HCEC 1CT (cell line): ENCODE measurements at places on chromosomes 4 and X.

DNA sequence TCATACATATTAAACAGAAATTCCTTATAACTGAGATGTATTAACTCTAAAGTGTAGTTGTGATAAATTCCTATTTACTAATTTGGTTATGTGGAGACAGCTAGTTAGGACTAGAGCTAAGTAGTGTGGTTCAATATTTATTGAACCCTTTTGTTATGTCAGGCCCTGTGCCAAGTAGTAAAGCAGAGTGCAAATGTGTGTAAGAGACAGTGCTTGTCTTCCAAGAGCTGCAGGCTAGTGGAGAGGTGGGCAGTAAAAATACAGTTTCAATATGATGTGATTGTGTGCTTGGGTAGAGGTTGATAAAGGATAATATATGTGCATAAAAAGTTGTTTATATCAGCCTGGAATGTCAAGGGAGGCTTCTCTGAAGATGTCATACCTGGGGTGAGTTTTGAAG lies 80.0 kb downstream of the TBC1D19 start:
- DNase-seq: no peak

GRCh38 chr4:128332081-128332480 lies 44.5 kb upstream of the PGRMC2 start:
- no peak for DNase-seq

GRCh38 chr4:23202712-23203247 lies 510.0 kb downstream of the GBA3 start:
- no peak for DNase-seq

- DNase-seq: no peak
These were observed 36.9 kb upstream of the SH3KBP1 start for GRCh38 chrX:19924285-19924684.

- peak; percentile 15 for DNase-seq
These were observed 37.7 kb upstream of the RAB33B start for GRCh38 chr4:139416073-139416673.

- DNase-seq: no peak
These were observed 29.0 kb downstream of the DDX60L start for GRCh38 chr4:168451331-168451730.

GRCh38 chrX:24424948-24425347 lies 40.1 kb upstream of the PDK3 start:
- DNase-seq: no peak

GRCh38 chrX:15160558-15161095 lies 109.3 kb downstream of the ASB9 start:
- no peak for DNase-seq

GRCh38 chrX:17547658-17548057 lies 172.7 kb downstream of the NHS start:
- DNase-seq: peak; percentile 70

DNA sequence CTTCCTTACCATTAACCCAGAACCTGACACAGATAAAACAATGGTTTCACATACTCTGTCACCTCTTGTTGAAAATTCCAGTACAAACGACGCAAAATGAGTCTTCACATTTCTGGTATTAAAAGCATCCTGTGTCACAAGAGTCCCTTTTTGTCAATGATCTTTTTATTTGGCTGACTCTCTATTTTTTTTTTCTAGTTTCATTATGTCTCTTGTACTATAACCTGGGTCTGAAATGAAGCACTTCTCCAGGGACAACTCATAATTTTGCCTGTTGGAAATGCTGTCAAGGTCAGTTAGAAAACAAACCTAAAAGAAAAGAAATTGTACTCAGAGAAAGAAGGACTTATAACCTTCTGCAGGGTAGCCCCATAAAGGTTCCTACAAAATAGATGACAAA lies 93.1 kb downstream of the NR3C2 start:
- no peak for DNase-seq

DNA sequence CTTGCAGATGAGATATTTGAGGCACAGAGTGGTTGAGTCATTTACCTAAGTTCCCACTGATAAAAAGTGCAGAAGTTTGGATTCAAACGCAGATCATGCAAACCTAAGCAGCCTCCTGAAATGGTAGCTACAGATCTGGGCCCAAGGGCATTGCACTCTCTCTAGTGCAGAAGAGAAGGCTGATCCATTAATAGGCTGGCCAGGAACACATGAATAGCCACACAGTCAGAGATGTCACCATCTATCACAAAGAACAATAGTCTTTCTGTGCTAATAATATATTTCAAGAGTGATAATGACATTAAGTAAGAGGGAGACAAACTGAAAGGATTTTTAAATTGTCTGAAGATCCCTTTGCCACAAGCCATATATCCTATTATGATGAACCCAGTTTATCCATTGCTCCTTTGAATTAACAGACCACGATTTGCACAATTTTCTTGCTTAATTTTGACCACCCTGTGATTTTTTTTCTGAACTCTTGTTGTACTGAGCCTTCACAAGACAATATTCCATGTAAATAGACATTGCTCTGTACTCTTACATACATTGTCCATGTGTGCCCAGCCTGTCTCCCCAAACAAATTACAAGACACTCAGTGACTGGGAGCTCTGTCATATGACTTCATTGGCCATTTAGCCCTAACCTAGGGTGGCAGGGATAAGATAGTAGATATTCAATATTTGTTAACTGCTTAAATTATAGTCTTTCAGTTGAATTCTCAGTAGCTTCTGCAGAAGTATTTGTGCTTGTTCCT lies 112.4 kb upstream of the RBPJ start:
- no peak for DNase-seq

- peak; percentile 9 for DNase-seq
These were observed 45.6 kb downstream of the RFC1 start for GRCh38 chr4:39320381-39321115.

- no peak for DNase-seq
These were observed 57.7 kb downstream of the MRPL1 start for GRCh38 chr4:77920371-77920770.

DNA sequence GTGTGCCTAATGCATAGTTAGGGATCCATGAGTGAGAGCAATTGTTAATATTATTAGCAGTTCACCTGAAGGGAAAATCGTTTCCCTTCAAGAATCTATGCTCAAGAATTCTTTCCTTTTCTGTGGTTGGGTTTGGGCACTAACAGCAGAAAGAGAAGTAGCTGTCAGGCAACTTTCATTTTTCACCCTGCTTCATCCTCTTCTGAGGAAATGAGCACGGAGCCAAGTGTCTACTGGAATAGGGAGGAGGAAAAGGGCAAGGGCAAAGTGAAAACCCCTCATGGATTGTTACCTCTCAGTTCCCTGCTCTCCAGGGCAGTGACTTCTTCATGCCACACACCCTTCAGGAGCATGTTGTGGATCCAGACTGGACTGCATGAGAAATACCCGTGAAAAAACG lies 2.6 kb upstream of the HPGDS start:
- DNase-seq: no peak

DNA sequence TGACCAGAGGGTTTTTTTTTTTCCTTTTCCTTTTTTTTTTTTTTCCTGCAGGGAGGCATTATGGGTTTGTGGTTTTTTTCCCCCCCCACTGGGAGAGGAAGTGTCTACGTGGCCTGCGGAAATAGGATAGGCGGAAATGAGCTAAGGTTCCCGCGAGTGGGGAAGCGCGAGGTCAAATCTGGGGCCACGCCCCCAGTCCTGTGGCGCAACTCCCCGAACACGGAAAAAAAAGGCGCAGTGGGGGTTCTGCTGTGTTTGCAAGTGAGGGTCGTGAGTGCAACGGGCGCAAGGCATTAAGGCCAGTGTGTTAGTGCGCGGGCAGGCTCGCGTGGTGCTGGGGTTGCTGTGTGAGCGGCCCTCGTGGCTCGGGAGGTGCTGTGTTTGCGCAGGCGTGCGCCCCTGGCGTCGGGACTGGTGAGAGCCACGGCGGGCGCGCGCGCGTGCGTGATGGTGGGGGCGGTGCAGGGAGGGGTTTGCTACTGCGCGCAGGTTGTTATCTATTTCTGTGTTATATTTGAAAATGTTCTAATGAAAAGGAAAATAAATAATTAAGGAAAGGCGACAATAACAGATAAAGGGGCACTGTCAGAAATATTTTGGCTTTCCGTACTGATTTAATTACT lies 685 bp upstream of the MORF4L2 start:
- no peak for DNase-seq

- DNase-seq: no peak
These were observed 1.2 kb downstream of the PSAPL1 start for GRCh38 chr4:7433376-7434140.

GRCh38 chrX:9864011-9864410 lies 77.8 kb downstream of the SHROOM2 start:
- DNase-seq: no peak

GRCh38 chrX:7216981-7217587 lies 69.1 kb upstream of the PUDP start:
- no peak for DNase-seq

- DNase-seq: no peak
These were observed 102.7 kb downstream of the SLC4A4 start for GRCh38 chr4:71441186-71442169.

GRCh38 chr4:182126603-182127002 lies 116.6 kb upstream of the TENM3 start:
- peak; percentile 43 for DNase-seq

- DNase-seq: no peak
These were observed 58.9 kb upstream of the ARHGAP24 start for GRCh38 chr4:85416094-85416493.

DNA sequence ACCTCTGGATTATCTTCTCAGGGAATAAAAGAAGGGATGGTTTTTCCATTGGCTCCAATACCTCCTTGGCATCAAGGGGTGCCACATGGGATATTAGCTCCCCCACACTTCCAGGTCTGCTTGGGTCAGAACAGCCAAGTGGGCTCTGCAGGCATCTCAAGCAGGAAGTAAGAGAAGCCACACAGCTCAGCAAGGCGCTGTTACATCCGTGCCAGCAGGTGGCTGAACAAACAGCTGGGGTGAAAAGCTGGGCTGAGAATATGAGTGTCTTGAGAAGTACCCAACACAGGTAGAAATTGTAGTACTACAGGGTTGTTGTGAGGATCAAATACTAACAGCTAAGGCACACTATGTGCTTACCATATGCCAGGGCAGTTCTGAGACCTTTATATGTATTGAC lies 76.7 kb upstream of the TMEM150C start:
- DNase-seq: no peak

GRCh38 chr4:113823291-113823659 lies 61.7 kb upstream of the CAMK2D start:
- peak; percentile 24 for DNase-seq

- no peak for DNase-seq
These were observed 208.5 kb downstream of the MAD2L1 start for GRCh38 chr4:119858176-119858575.

- DNase-seq: no peak
These were observed 75.7 kb upstream of the RAP2C start for GRCh38 chrX:132294776-132295495.

GRCh38 chr4:53098681-53099121 lies 236.6 kb downstream of the RASL11B start:
- DNase-seq: peak; percentile 81

DNA sequence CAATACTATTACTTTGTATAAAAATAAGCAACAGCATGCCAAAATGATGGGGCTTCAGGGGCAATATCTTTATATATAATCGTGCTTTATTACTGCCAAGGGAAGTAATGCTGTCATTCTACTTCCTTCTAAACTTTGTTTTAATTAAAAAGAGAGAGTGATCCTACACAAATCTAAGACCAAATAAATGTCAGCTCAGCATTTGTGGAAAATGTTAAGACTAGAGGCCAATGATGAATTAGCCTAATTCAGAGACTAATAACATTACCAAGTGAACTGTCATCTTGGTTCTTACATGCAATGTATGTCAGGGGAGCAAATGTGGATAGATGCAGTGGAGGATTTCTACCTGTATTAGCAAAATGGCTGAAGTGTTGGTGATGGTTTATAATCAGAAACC lies 166.4 kb upstream of the PTCHD1 start:
- no peak for DNase-seq

GRCh38 chr4:114527637-114528036 lies 71.0 kb upstream of the UGT8 start:
- DNase-seq: no peak

- DNase-seq: no peak
These were observed 278.6 kb upstream of the ITM2A start for GRCh38 chrX:79645749-79646148.

DNA sequence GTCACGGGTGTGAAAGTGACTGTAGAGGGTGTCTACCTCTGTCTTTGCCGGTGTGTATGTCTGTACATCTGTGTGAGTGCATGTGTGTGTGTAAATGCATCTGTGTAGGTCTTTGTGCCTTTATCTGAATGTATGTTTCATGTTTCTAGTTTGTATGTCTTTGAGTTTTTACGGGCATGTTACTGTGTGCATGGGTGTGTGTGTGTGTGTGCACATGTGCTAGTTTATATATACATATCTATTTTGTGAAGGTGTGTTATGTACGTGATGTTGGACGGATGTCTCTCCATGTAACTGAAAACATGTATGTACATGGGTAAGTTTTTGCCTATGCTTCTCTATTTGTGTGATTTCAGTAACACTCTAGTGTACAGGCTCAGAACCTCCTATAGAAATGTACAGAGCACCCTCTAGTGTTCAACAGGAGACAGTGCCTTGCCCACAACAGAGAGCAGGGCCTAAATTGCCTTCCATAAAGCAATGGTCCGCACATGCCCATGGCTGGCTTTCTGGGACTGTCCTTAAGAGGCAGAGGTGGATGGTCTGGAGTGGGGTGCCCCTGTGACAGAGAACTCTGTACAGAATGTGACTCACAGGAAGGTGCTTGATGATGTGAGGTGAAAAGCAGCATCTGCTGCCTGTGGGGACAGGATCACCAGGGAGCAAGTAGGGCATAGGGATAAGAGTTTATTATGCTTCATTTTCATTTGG lies 343.5 kb downstream of the RAPGEF2 start:
- peak; percentile 67 for DNase-seq

GRCh38 chr4:136741468-136741867 lies 790.8 kb downstream of the PCDH18 start:
- peak; percentile 11 for DNase-seq

GRCh38 chrX:31715675-31716074 lies 643.8 kb upstream of the FTHL17 start:
- DNase-seq: no peak

- DNase-seq: no peak
These were observed 16.3 kb upstream of the PDK3 start for GRCh38 chrX:24448762-24449250.

DNA sequence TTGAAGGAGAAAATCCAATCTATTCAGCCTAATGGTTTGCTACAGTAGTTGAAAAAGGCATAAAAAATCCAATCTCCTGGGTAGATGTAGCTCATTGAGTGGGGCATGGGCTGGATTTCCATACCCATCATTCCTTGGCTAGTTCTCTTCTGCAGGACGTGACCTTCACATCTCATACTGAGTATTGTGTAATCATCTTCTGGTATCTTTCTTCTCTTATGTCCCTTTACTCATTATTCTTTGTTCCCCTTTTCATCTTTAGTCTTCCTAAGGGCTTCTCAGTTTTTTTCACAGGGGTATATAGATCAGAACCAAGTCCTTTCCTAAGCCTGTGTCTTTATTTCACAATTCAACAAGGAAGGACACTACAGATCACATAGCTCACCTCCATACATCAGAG lies 727.6 kb upstream of the MAGEB2 start:
- no peak for DNase-seq

DNA sequence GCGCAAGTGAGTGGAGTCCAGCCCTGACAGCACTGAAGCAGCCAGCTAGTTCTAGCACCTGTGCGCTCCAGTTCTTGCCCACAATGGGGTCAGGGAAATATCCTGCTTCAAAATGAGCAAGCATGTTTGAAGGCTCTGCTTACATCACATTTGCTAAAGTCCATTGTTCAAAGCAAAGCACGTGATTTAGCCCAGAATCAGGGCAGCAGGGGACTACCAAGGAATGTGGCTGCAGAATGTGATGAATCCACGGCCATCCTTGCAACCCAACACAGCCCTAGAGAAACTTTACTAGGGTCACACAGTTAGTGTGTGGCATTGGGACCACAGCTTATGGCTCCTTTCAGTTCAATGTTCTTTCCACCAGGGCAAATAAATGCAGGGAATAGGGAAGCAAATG lies 47.3 kb upstream of the SMIM31 start:
- DNase-seq: no peak
